ENCODE measurements at places on chromosomes 16 and 17. TPM values are rescaled to one million over a fixed set of nuclear protein-coding genes. Genes with fewer than 3 reads are reported as not detected.

RPH3AL gene
- total RNA-seq: 3.4 TPM

SYCE1L gene
- total RNA-seq: not detected

SPATA32 gene
- total RNA-seq: 0.12 TPM

TMEM92 gene
- not detected for total RNA-seq

SMIM36 gene
- not detected for total RNA-seq

PSMD3 gene
- total RNA-seq: 174 TPM

CMTM2 gene
- not detected for total RNA-seq

MPV17L gene
- 0.12 TPM for total RNA-seq

PPP1R27 gene
- total RNA-seq: not detected
